ENCODE measurements at places on chromosomes 11 and 22.

GRCh38 chr11:63573881-63574855 is 11.0 kb upstream of the PLAAT2 start:
- no peak for DNase-seq

DNA sequence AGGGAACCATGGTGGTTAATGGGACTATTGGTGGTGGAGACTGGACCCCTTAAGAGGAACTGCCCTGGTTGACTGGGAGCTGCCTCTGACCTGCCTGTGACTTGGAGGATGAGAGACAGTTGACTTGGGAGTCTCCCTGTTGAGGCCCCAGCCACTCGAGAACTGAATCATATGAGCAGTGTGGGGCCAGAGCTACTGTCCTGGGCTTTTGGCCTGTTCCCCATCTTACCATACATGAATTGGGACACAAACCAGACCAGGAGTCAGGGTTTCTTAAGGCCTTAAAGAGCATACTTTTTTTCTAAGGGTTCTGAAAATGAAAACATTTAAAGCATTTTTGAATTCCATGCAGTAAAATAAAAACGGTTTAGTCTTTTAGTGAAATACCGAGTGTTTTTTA is 92.8 kb downstream of the TEAD1 start:
- DNase-seq, result no peak

DNA sequence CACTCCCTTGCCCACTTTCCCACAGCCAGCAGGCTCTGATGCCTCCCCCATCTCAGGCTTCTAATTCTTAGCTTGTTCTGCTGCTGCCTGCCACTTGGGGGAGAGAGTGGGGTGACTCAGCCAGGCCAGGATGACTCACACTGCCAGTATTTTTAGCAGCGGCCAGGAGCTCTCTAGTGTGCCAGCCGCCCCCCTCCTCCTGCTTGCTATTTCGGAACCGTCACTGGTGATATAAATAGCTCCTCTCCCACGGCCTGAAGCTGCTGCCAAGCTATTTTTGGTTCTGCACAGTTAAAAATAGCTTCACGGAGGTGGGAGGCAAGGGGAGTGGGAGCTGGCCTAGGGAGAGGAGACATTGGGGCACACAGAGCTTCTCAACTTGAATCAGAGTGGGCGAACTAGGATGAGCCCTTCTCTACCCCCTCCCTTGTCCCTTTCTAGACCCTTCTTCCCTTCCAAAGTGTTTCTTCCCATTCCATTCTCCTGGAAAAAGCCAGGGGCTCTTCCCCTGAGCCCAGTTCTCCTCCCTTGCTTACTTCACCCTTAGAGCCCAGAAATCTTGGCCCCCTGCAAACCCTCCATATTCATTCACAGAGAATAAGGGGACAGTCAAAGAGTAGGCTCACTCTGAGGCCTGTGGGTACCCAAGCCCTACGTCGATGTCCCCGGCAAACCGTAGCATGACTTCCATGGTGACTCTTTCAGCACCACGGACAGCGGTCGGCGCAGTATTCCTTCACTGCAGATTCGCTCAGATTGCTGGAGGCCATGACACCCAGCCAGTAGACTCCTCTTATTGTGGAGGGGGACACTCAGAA is 2.5 kb upstream of the NPAS4 start:
- DNase-seq, result peak; percentile 91

- no peak for DNase-seq
These were observed 5.6 kb downstream of the JAML start for GRCh38 chr11:118219244-118219643.

- no peak for DNase-seq
These were observed 43.0 kb upstream of the CD5 start for GRCh38 chr11:61059260-61059752.

GRCh38 chr11:124075841-124076651 is 34.9 kb upstream of the OR10G7 start:
- DNase-seq, result no peak

- DNase-seq, result no peak
These were observed 520.2 kb downstream of the BRD1 start for GRCh38 chr22:49307481-49307830.

- DNase-seq, result no peak
These were observed 5.2 kb downstream of the SCUBE1 start for GRCh38 chr22:43337946-43338345.

GRCh38 chr11:75441804-75442132 is 8.8 kb upstream of the KLHL35 start:
- no peak for DNase-seq

- no peak for DNase-seq
These were observed 405.6 kb downstream of the LRRC4C start for GRCh38 chr11:41053894-41054293.

DNA sequence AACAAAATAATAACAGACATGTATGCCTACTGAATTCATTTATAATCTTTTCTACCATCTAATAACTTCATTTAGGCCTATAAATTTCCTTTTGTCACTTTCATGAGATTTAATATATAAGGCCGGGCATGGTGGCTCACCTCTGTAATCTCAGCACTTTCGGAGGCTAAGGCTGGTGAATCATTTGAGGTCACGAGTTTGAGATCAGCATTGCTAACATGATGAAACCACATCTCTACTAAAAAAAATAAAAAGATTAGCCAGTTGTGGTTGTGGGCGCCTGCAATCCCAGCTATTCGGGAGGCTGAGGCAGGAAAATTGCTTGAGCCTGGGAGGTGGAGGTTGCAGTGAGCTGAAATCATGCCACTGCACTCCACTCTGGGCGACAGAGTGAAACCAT is 14.2 kb upstream of the NTM start:
- no peak for DNase-seq

DNA sequence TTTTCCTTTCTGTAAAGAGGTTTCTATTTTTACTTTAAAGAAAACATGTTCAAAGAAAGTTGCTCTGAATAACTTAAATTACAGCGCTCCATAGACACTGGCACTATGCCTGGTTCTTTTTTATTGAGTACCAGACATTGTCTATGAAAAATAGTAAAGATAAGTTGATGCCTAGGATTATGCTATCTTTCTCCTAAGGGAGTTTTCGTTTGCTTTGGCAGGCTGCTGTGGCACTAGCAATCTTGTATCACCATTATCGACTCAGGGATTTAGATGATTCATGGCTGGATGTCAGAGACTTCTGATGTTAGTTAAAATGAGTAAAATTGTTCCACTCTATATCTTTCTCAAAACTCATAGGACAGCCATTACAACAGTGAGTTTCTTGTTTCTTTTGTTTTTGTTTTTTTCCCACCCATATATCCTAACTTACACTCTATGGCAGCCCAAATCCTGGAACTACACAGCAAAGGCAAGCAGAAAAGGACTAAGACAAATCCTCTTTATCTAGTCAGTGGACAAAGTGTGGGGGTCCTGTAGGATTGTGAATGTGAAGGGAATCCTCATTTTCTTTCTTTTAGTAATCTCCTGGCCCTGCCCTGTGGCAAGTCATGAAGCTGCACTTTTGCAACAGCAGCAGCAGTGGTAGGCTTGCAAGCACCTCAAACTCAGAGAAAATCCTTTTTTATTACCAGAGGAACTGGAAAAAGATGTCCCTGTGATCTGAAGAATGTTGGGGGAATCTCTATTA is 20.7 kb downstream of the SLN start:
- no peak for DNase-seq

- DNase-seq, result no peak
These were observed 65.8 kb downstream of the PARVB start for GRCh38 chr22:44089717-44090570.

- DNase-seq, result no peak
These were observed 50.2 kb upstream of the RAPSN start for GRCh38 chr11:47499161-47499560.

- no peak for DNase-seq
These were observed 534.3 kb downstream of the KCNA4 start for GRCh38 chr11:29482510-29482909.

DNA sequence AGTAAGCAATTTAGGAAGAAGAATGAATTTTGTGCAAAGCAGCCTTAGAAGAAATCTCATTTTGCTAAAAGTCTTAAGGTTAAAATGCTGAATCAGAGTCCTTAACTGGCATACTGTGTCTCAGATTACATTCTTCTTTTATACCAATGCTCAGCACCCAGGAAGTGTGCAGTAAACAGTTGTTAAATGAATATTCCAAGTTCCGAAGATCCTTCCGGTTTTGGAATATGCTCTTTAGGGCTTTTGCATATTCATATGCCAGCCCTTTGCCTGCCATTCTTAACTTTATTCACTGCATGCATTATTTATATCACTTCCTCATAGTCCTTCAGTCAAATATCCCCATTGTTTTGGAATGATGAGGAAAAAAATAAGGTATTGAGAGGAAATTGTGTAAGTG is 242.0 kb downstream of the DDX10 start:
- no peak for DNase-seq

DNA sequence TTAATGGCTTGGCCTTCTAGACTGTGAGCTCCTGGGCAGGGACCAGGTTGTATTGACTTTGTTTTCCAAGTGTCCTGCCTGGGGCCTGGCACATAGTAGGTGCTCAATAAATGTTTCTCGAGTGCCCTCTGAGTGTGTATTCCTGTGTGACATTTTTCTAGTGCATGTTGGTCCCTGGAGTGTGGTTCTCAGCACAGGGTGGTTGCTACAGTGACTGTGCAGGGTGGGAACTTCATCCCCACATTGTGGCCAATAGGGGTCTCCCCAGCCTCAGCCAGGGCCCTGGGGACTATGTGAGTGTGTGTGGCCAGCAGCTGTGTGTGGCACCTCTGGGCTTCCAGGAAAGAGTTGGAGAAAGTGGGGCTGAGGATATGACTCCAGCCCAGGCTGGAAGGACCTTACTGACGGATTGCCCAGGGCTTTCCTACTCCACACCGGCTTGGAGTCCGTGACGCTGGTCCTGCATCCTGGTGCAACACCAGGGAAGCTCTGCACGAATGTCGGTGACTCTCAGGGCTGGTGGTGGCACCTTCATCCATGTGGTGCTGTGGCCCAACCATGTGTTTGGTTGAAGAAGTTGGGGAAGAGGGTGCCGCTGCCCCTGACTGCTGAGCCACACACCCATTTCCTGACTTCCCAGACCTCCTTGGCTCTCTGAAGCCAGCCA is 9.0 kb upstream of the MARK2 start:
- peak; percentile 23 for DNase-seq

DNA sequence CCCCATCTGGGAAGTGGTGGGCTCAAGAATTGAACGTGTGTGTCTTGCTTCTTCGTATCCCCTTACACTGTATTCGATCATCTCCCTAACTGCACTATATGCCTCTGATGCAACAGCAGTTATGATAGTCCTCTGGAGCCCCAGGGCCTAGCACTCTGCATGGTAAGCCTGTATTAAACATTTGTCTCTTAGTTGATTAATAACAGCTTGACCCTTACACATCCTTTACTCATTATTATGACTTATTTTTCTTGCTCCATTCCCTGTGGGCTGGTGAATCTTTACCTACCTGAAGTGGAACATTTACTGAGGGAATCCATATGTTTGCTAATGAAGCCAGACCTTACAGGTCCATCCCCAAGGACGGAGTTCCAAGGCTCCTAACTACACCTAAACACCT is 5.6 kb downstream of the STX3 start:
- DNase-seq, result no peak

DNA sequence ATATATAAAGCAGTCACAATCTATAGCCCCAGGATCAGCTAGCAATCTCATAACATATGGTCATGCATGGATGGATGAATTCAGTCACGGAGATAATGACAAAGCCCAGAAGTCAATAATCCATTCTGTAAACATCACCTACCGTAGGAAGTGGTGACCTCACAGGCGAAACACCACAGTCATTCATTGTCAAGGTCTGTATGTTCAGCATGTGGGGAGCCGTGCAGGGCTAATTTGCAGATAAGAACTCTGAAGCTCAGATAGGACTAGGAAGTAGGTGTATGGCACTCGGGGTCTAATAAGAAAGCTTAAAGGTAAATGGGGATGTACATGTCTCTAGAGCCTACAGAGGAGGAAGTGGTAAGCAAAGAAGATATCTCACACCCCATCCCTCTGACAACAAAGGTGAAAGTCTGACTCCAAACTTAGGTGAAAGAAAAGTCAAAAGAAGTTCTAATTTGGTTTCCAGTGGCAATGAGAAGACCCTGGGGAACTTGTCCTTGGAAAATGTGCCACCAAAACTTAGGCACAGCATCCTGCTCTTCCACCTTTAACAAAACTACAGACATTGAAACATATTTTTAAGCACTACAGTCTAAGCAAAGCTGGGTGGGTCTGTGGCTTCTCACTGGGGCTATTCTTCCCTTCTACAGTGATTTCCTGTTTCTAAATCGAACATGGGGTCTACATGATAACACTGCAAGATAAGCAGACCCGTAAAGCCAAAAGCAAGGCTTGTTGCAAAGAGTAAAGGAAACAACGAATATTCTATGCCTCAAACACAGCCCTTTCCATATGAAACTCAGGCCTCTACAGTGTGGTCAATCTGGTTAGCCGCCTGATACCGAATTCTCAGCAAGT is 5.2 kb downstream of the CRTAM start:
- no peak for DNase-seq

GRCh38 chr11:68947151-68947550 is 33.6 kb downstream of the MRGPRD start:
- DNase-seq, result no peak

GRCh38 chr11:64316672-64317324 is 561 bp downstream of the TRMT112 start:
- peak; percentile 60 for DNase-seq

- peak; percentile 23 for DNase-seq
These were observed 135.1 kb downstream of the BCR start for GRCh38 chr22:23315341-23315917.

- no peak for DNase-seq
These were observed 88.8 kb upstream of the GALNT18 start for GRCh38 chr11:11710556-11710955.

- no peak for DNase-seq
These were observed 60.3 kb upstream of the POU2AF2 start for GRCh38 chr11:111185266-111185665.

- DNase-seq, result no peak
These were observed 23.6 kb upstream of the SLC25A1 start for GRCh38 chr22:19201869-19202798.

- DNase-seq, result no peak
These were observed 158.2 kb upstream of the ZBED5 start for GRCh38 chr11:11016068-11016467.
